ENCODE measurements at places on chromosomes 6 and 20.

DNA sequence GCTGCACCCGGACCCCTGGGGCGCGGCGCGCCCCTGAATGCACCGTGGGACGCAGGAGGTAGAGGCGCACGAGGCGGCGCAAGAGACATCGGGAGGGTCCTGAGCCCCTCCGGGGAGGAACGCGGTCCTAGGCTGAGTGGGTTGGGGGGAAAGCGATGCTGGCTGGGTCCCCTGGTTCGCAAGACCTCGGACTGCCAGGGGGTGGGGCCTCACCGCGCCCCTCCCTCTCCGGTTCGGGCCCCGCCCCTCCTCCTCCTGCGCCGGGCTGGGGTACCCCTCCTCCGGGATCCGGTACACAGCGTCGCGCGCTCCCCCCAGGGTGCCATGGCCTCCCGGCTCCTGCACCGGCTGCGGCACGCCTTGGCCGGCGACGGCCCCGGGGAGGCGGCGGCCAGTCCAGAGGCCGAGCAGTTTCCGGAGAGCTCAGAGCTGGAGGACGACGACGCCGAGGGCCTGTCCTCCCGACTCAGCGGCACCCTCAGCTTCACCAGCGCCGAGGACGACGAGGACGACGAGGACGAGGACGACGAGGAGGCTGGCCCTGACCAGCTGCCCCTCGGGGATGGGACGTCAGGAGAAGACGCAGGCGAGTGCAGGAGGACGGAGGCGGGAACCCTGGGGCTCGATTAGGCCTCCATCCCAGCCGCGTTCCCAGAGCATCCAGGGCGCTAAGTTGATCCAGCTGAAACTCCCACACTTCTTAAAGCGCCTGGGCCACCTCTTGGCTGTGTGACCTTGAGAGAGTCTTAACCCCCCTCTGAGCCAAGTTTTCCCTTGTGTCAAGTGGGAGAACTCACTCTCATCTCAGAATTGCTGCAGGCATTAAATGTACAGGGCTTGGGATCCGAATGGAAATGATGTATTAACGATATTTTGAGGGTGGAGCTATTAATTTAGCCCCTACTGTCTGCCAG lies 541 bp downstream of the SNX21 start:
- DNase-seq, result no peak

- DNase-seq, result no peak
These were observed 140.6 kb downstream of the TMEM242 start for GRCh38 chr6:157182503-157183264.

- DNase-seq, result no peak
These were observed 45.1 kb downstream of the RAMACL start for GRCh38 chr6:166541366-166541765.

GRCh38 chr6:25290306-25291060 lies 11.3 kb downstream of the CARMIL1 start:
- DNase-seq, result no peak

DNA sequence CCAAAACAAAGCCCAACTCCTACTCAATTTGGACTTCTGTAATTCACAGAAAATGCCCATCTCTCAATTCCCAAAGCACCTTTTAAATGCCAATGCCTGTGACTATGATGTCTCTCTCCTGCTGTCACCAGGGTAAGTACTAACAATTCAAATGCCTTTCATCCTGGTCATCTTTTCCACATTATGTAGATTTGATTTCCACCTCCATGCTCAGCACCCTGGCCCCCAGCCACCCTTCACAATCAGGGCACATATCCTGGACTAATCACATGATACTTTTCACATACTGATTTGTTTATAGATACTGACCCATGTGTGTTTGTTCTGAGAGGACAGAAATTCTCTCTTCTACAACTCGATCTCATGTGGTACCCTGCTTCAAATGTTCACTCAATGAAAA lies 236.3 kb downstream of the PTPRK start:
- no peak for DNase-seq

GRCh38 chr6:6512711-6513110 lies 75.8 kb upstream of the LY86 start:
- no peak for DNase-seq

DNA sequence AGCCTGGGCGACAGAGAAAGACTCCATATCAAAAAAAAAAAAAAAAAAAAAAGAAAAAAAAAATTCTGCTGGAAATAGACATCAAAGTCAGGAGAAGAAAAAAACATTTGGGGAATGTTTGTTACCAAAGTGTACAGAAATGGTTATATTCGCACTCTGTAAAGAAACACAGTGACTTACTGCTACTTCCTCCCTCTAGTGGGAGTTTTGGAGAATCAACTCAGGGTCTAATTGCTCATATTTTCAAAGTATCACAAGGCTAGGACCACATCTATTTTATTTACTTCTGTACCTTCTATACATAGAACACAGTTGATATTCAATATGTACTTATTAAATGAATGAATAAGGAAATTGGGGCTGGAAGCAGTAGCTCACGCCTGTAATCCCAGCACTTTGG lies 24.4 kb downstream of the ARG1 start:
- DNase-seq, result no peak

GRCh38 chr6:134741200-134741536 lies 208.7 kb downstream of the ALDH8A1 start:
- no peak for DNase-seq

- no peak for DNase-seq
These were observed 3.0 kb upstream of the DSP start for GRCh38 chr6:7538484-7538883.

GRCh38 chr20:18443886-18444285 lies 22.9 kb downstream of the DZANK1 start:
- DNase-seq, result no peak

DNA sequence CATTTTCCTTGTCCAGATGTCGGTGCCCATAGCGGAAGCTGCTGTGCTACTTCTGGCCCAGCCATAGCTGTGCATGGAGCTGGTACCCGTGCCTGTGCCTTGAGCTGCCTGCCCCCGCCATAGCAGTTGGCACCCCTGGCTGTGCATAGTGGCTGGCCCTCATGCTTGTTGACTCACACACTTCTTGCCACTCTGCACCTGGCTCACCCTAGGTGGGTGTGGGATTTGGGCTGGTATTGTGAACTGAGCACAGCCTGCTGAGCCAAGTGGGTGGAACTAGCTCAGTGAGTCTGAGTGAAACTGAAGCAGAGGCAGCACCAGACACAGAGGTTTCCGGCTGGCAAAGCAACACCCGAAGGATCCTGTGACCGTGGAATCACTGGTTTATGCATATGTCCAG lies 689.5 kb upstream of the EYS start:
- DNase-seq, result no peak

DNA sequence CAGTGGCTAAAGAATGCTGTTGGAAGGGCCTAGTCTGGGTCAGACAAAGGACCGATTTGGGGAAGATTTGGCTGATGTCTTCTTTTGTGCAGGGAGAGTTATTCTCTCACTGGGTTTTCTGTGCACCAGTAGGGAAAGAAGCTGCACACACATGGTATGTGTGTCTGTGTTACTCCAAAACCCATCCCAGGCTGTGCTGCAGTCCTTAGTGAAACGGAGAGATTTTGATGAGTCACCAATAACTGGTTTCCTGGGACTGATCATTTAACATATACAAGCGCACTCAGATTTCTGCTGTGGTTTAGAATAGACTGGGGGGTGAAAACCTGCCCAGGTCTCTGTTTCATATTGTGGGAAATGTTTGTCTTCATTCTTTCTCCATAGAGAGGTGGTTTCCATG lies 1049.8 kb downstream of the KIF16B start:
- no peak for DNase-seq

DNA sequence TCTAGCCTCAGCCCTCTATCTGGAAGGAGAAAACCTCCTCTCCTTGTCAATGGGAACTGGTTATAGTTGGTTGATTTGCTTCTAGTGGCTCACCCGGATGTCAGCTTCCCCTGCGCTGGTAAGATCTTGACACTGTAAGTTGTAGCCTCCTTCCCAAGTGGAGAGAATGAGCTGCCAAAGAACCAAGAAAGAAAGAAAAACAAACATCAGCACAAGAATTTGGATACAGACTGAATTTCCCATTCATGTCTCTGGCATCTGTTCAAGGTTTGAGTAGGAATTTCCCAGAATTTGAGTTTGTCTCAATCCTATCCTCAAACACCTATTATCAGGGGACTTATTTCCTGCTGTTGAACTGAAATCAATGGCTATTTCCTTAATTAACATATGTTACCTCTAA lies 44.1 kb downstream of the ELOVL2 start:
- DNase-seq, result no peak

GRCh38 chr6:1031720-1032119 lies 280.2 kb upstream of the FOXQ1 start:
- DNase-seq, result no peak

DNA sequence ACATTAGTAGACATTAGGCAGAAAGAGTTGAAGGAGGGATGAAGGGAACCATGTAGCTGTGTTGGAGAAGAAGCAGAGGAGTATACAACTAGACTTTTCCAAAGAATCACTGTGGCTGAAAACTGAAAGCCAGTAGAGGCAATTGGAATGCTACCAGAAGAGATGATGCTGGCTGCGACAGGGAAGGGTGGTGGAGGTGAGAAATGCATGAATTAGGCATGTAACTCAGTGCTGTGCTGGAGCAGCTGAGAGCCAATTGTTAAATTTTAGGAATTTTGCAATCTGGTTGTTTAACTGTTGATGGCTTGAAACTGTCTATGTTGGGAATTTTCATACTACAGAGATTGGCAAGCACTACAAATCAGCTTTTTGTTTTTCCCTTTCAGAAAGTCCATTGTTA lies 35.8 kb upstream of the SIRPG start:
- DNase-seq, result no peak

DNA sequence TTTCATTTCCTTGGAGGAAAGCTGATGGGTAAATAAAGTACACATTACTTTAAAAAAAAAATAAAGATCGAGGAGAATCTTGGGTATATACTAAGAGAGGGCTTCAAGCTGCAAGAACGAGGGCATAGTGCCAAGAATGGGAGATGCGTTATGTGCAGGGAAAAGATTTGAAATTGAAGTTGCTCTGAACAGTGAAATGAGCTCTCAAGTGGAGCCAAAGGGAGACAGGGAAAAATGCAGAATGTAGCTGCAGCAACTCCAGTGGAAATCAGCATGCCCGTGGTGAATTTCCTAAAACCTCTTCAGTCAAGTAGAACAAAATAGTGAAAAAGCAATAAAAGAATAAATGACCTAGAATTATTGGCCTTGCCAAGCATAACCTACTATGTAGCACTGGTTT lies 11.4 kb upstream of the COL9A1 start:
- DNase-seq, result no peak

DNA sequence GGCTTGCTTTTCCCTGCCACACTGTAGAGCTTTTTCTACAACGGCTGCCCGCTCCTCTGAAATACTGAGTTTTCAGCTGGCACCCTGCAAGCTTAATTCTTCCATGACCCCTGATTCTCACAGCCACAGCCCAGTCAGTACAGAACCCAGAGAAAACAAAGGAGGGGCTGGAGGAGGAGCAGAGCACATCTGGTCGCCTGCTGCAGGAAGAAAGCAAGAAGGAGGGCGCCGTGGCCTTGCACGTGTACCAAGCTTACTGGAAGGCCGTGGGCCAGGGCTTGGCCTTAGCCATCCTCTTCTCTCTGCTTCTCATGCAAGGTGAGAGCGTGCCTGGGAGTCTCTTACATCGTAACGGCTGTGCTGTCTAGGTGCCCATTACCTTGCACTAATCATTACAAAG lies 11.3 kb downstream of the DLK2 start:
- no peak for DNase-seq

DNA sequence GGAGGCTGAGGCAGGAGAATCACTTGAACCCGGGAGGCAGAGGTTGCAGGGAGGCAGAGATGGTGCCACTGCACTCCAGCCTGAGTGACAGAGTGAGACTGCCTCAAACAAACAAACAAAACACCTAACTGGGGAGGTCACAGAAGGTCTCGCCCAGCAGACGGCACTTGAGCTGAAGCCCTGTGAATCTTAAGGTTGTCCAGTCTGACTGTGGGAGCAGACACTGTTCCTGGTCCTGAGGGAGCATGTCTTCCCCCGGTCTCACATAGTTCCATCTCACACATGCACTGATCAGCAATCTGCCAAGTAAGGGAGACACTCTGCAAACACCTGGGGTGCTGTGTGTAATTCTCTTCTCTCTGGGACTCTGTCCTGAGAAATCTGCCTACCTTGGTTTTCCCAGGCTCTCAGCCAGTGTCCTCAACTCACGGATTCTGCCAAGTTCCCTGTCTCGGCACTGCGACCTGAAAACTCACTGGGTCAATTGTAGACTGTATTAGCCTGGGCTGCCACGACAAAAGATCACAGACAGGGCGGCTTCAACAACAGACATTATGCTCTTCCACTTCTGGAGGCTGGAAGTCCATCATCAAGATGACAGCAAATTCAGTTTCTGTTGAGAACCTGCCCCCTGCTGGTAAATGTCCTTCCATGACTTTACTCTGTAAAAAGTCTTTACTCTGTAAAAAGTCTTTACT lies 94.3 kb downstream of the JPH2 start:
- no peak for DNase-seq

DNA sequence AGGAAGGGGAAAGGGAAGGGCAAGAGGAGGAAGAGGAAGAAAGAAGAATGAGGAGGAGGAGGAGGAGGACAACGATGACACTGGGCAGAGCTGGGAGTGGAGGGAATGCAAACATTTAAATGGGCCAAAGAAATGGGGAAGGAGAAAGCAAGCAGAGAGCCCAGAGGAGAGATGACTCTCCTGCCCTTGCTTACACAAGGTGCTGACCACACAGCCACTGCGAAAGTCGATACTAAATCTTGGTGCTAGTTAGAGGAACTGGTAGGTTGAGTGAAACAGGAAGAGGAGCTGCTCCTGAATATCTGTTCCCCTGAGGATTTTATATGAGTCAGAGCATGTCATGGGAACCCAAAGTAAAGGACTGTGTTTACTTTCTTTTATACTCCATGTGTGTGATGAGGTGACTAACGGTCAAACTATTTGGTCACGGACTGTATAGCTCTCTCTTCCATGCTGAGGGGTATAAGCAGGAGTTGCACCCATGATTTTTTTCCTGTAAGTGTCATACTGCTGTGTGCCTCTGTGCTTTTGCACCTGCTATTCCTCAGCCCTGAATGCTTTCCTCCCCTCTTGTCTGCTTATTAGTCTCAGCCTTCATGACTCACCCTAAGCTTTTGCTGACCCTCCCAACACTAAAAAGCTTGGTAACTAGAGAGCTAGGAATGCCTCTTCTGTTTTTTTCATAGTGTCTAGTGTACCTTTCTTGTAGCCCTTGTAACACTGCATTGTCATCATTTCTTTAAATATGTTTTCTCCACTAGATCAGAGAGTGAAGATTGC lies 9.5 kb upstream of the PAQR8 start:
- DNase-seq, result no peak

- DNase-seq, result no peak
These were observed 55.8 kb upstream of the SMOC2 start for GRCh38 chr6:168385037-168385759.

DNA sequence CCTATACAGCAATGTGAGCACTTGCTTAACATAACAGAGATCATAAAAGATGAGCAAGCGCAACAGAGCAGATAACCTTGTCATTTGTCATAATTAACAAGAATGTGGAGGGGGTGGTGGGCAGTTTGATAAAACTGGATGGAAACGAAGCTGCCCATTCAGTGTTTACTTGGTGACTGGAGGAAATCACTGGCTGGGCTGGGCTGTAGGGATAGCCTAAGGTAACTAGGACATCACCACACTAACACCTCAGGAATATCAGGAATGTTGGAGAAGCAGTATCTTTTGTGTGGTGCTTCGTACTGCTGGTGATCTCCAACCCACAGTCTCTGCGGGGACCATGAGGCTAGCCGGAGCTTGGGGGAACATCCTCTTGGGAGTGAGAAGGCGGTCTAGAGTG lies 218.4 kb downstream of the HIVEP2 start:
- no peak for DNase-seq
